ENCODE measurements at places on chromosomes 4 and X. TPM values are rescaled to one million over a fixed set of nuclear protein-coding genes. Genes with fewer than 3 reads are reported as not detected.
A peak's percentile ranks its signal among the peaks of the same experiment; 100 is the strongest.

DNA sequence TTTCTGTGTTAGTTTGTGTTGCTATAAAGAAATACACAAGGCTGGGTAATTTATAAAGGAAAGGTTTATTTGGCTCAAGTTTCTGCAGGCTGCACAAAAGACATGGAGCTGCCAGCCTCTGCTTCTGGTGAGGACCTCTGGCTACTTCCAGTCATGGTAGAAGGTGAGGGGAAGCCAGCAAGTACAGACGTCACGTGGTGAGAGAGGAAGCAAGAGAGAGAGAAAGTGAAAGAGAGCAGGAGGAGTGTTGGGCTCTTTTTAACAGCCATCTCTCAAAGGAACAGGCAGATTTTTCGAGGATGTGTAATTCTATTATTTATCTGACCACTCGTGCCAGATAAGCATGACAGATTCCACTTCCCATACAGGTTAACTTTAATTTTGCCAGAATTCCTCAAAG, 1199.1 kb downstream of the ADGRL3 start:
- no peak for DNase-seq

DNA sequence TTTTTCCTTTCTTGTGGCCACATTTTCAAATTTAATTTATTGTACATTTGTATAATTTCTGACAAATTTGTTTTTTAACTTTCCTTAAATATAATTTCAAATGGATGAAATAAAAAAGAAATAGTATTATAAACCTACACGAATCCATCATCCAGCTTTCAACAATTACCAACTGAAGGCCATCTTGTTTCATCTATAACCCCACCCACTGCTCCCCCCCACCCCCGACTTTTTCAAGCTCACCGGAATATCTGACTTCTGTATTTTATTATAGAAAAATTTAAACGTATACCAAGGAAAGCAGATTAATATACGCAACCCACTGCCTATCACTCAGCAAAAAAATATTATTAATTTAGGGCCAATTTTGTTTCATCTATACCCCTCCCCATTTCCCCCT, 1.1 kb downstream of the MORF4L2 start:
- peak; percentile 18 for DNase-seq

DNA sequence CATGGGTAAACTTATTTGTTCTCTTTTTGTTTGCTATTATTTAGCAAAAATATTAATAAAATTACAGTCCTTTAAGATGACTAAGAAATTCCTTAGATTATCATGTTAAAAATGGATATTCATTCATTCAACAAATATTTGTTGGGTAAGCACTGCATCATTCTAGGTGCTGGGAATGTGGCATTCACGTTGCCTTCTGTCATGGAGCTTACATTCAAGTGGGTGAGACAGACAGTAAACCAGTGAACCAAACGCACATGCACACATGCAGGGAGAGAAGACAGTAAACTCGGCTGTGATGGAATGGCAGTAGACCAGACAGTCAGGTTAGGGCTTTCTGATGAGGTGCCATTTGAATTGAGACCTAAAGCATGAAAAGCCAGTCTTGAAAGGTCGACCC, 91.8 kb downstream of the STOX2 start:
- no peak for DNase-seq

- DNase-seq = peak; percentile 94
Observed at GRCh38 chr4:113435893-113436292, 325.6 kb downstream of the CAMK2D start.

- DNase-seq = peak; percentile 80
Observed at GRCh38 chr4:55358668-55359067, 12.6 kb downstream of the SRD5A3 start.

DNA sequence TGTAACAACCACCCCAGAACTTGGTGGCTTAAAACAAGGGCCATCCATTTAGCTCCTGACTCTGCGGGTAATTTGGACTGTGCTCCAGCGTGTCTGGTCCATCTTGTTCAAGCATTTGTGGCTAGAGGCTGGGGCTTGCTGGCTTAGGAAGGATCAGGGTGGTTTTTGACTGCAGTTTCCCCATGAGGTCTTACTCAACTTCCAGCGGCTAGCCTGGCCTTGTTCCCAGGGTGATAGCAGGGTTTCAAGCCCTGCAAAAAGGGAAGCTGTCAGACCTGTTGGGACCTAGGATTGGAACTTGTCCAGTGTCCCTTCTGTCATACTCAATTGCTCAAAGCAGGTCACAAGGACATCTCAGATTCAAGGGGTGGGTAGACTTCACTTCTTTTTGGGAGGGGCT, 205.9 kb downstream of the STIM2 start:
- DNase-seq = no peak

The ELOVL6 gene
- total RNA-seq = 15.6 TPM

DNA sequence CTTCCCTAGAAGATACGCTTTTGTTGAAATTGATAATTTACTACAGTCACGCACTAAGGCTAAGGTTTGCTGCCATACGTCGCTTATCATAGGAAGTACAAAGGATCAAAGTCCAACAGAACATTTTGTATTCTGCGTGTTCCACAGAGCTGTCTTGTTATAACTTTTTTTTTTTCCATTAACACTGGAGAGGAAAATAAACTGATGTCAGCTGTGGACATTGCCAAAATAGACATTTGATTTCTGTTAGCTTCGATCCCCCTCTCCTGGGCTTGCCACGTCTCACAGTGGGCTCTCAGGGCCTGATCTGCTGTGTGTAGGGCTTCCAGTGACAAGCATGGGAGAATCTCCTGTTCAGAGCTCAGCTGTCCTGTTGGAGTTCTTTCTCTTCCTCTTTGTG, 93.3 kb downstream of the SPATA18 start:
- DNase-seq = no peak

The FGFBP1 gene
- 0.49 TPM for total RNA-seq

DNA sequence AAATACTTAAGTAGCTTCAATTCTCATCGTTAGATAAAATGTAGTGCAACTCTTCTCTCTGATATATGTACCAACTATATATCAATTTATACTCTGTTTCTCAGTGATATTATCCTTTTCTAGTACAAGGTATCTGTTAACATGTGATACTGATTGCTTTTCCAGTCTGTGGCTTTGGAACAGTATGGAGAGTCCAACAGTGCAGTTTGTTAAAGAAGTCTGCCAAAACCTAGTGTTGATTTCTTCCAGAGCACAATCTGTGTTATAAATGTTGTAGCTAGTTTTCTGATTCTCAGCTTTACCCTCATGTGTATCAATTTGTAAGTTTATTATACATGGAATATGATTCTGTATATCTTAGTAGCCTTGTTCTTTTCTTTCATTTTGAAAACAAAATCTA, 465.0 kb downstream of the IL15 start:
- no peak for DNase-seq

The STOX2 gene
- total RNA-seq = under 0.01 TPM

- DNase-seq = peak; percentile 55
Observed at GRCh38 chrX:150364347-150365050, 1.4 kb downstream of the MAMLD1 start.

The MAGEA1 gene
- 11.7 TPM for total RNA-seq

DNA sequence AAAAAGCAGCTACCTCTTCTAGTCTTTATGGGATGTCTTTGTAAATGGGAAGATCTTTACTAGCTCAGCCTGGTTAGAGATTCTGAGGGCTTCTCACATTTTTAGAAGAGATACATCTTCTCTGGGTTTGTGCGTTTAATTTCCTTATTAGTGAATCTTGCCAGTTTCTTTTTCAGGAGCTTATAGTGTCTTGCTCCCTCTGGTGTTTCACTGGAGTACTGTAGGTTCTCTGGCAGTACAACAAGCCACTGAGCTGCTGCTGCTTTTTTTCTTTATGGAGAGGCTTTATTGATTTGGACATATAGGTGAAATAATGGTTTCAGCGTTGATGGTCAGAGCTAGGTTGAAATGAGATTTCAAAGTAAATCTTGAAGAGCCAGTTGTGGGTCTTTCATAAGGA, 82.9 kb downstream of the LAS1L start:
- DNase-seq = peak; percentile 11

GRCh38 chr4:156322592-156322991, 368.9 kb upstream of the CTSO start:
- DNase-seq = peak; percentile 86

The NEUROG2 gene
- total RNA-seq = not detected

GRCh38 chr4:20422398-20422797, 170.7 kb downstream of the SLIT2 start:
- DNase-seq = peak; percentile 60

DNA sequence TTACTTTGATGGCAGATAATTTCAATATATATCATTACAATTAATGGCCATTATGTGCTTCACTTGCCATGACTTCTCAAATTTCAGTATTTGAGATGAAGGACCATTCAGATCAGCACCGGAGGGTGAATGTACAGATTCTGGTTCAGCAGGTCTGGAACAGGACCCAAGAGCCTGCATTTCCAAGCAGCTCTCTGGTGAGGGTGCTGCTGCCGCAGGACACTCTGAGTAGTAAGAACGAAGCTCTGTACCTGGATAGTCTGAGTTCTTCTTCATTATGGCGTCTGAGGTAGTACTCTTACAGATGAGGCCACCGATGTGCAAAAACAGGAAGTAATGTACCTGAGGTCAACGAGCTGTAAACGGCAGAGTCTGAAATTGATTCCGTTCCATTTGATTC, 228.2 kb downstream of the FBXW7 start:
- DNase-seq = no peak

- DNase-seq = no peak
Observed at GRCh38 chr4:69849969-69850368, 10.0 kb downstream of the SULT1E1 start.

The ZCCHC12 gene
- 0.05 TPM for total RNA-seq

- peak; percentile 78 for DNase-seq
Observed at GRCh38 chr4:94561249-94562024, 109.7 kb downstream of the PDLIM5 start.

DNA sequence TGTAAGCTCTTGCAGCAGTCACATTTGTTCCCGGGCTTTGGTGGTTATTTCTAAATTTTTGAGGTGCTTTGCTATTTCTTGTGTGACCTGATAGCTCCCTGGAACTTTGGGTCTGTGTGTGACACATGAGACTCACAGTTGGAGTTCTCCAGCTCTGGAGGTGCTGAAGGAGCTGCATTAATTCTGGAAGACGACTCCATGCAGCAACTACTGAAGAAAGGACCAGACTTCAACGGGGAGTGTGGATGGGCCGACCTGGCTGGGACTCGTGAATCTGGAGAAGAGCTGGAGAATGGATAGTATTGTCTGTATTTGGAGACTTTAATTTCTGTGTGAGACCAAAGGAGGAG, 1.5 kb downstream of the MRFAP1 start:
- DNase-seq = no peak

DNA sequence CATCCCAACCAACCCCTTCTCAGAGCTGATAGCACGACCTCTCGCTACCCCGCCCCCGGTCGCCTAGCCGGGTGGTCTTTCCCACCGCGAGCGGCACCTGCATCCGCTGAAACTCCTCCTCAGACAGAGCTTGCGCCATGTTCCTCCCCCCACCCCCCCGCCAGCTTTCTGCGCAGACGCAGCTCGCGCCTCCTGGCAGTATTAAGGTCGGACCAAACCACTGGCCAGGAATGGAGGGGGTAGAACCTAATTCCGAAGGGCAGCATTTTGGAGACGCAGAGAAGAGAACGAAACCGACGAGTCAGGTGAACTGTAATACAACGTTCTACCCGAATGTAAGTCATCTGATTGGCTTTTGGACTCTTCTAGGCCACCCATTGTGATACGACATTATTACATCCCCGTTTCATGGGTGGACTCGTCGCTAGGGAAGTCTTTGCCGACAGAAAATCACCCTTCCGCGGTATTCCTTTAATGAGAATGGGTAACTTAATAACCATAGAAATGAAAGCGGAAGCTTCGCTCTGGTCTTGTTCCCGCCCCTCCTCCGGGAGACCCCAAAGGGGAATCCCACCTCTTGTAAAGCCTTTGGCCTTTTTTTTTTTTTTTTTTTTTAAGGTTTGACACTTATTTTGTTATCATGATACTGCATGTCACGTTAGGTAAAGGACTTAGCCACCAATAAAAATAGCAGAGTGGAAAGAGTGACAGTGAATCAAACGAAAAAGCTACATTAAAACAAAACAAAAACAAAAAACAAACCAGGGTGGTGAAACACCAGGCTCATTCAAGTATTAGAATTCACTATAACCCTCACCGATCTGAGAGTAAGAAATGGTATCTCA, at the start of gene GRIPAP1:
Gene GRIPAP1, minus strand, starts transcription at position 174 of the 845 bp plus-strand sequence. Its CDS starts 35 bp downstream, at position 139.
- peak; percentile 93 for DNase-seq

- DNase-seq = no peak
Observed at GRCh38 chrX:78603908-78604307, 55.2 kb downstream of the RTL3 start.

- no peak for DNase-seq
Observed at GRCh38 chr4:19735012-19735411, 516.7 kb upstream of the SLIT2 start.

DNA sequence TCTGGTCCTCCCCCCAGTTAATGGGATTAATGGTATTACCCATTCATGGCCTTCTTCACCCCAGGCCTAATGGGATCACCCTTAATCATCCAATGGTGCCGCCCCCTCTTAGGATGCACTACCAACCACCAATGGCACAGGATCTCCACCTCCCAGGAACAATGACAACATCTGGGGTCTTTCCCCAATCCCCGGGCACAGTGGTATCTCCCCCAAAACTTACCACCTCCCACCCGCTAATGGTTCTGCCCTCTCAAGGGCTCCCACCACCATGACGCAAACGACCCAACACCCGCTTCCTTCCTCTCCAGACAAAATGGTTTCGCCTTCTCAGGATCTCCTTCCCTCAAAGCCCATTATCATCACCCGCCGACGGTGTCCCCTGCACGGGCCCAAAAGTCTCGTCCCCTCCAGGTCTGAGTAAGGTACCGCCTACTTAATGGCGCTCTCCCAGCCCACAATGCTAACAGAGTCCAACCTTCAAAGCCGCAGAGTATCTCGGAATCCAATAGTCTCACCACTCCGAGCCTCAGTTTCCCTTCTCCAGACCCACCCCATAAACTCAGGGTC, 458 bp downstream of the GRIPAP1 start:
- peak; percentile 45 for DNase-seq

DNA sequence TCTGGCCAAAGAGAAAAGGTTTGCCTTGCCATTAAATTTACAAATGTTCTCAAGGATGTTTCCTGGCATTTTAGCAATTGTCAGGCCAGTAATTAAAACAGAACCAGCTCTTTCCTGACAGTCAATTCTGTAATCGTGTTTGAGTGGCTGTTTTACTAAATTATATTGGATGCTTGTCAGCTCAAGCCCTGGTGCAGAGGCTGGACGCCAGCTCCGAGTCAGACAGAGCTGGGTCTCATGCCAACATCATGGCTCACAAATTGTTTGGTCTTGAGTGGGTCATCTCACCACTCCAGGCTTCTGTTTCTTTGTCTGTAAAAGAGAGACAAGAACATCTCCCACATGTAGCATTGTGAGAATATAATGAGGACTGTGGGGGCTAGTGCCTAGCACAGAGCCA, 190.3 kb upstream of the PSAPL1 start:
- DNase-seq = peak; percentile 41

- DNase-seq = peak; percentile 60
Observed at GRCh38 chrX:129360175-129360574, 163.1 kb downstream of the SMARCA1 start.

The PPP3CA gene
- 21.7 TPM for total RNA-seq

DNA sequence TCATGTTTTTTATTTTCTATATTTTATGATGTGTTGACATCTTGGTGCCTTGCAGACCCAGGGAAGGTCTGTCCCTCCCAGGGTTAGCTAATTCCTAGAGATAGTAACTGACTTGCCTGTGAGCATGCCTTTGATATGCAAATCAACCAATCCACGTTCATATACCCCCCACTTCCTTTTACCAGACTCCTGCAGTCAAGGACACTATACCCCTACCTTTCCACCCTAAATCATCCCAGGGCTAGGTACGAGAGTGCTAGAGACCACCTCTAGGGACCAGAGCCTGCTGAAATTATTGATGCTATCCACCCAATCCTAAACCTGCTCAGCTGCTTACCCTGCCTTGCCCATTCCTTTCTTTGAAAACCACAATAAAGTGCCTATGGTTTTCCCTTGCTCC, 7.5 kb upstream of the PHEX start:
- no peak for DNase-seq

Data from M059J (cell line).